ENCODE measurements at places on chromosomes 7 and 10.

DNA sequence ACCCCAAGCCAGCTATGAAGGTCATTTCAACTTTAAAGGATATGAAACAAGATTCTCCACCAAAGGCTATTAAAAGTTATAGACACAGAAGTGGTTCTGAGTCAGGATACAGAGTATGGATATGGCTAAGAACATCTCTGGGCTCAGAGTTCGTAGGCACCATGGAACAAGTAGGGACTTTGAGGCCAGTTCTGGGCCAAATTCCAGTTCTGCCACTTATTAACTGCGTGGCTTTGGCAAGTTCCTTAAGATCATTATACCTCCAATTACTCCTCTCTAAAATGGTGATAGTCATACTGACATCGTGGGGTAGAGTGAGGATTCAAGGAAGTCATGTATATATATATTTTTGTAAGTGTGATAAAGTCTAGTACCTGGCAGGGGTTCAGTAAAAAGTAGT, 105.8 kb upstream of the NFE2L3 start:
- DNase-seq: no peak

DNA sequence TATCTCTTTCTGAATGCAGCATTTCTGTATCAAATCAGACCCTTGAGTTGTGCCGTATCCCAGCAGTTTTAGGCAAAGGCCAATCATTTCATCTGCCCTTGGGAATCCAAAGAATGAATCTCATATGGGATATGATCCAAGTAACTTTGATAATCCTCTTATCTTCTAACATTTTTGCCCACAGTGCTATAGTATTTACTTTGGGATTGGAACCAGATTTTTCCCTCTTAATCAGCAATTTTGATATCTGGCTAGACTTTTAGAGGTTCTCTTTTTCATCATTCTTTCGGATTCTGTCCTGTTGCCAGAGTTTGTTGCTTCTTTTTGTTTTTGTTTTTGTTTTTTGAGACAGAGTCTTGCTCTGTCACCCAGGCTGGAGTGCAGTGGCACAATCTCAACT, 118.0 kb downstream of the NRF1 start:
- no peak for DNase-seq

- no peak for DNase-seq
Measured at GRCh38 chr7:134478707-134479106, 19.8 kb upstream of the AKR1B1 start.

GRCh38 chr10:91296471-91296870, 76.0 kb downstream of the PCGF5 start:
- no peak for DNase-seq

DNA sequence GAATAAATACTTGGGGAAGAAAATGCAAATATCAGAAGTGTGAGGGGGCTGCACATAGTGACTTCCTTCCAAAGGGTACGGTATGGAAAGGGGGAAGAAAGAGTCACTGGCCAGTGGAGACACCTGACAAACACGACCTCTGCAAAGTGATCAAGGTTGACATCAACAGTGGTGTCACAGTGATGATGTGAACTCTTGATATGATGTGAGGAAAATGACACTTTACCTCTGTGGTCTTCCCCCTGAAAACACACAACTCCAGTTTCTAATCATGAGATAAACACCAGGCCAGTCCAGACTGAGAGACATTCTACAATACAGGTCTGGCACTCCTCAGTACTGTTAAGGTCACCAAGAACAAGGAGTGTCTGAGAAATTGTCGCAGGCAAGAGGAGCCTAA, 169.7 kb downstream of the BUB3 start:
- DNase-seq: no peak

GRCh38 chr10:124003871-124004662, 89.3 kb downstream of the CHST15 start:
- DNase-seq: no peak

GRCh38 chr10:103847909-103848468, 7.4 kb downstream of the SH3PXD2A start:
- no peak for DNase-seq

GRCh38 chr10:1685699-1686490, 51.4 kb downstream of the ADARB2 start:
- DNase-seq: no peak

Measured in heart left ventricle (tissue), 16 donors.